ELR (cell line): ENCODE measurements at places on chromosomes 3 and 15.

DNA sequence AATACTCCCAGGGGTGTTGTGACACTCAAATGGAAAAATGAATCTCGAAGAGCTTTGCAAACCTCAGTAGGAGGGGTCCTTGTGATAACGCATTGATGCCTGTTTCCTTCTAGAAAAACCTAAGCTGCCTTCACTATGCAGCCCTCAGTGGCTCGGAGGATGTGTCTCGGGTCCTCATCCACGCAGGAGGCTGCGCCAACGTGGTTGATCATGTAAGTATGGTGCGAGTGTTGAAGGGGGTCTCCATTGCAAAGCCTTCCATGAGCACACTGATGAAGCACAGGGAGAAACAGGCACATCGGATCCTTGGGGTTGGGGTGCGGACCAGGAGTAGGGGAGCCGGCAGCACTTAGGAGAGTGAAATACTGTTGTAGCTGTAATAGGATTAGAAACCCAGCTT is 22.3 kb downstream of the ANKDD1A start:
- DNase-seq = no peak

DNA sequence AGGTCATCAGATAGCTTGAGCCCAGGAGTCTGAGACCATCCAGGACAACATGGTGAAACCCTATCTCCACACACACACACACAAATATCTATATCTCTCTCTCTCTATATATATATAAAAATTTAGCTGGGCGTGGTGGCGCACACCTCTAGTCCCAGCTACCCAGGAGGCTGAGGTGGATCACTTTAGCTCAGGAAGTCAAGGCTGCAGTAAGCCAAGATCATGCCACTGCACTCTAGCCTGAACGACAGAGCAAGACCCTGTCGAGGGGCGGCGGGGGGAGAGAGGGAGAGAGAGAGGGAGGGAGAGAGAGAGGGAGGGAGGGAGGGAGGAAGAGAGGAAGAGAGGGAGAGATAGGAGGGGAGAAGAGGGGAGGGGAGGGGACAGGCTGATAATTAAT is 28.0 kb downstream of the PLA2G4F start:
- DNase-seq = no peak

DNA sequence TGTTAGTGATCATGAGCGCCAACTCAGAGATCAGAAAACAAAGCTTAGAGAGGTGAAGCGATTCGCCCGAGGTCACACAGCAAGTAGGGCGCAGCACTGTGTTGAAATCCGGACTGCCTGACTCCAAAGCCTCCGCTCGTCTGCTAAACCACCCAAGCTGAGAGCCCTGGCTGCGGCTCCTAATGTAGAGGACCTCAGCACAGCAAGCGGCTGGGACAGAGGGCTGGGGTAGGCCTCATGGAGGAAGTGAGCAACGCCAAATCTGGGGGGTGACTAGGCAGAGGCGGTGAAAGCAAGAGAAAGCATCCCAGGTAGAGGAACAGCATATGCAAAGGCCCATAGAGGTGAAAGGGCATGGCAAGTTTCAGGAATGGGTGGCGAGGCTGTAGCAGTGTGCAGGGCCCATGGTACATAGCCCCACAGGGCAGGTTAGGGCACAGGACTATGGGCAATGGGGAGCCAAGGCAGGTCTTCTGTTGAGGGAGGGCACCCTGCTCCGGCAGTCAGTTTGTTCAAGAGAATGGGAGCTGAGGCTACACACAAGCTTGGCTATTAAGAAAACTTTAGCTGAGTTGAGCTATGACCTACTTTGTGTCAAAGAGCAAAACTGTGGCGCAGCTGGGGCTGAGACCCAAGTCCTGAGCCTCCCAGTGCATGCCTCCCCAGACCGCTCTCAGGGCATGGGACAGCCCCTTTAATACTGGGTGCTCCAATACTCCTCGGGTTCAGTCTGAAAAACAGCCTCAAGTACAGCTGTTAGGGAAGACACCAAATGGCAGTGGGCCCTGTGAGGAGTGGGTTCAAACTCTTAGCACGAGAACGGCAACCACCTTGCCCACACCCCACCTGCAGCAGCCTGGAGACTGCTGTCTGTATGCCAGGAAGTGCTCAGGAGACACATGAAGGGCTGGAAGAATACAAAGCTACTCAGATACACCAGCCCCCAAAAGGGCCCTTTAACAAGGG is 988 bp upstream of the CFAP92 start:
- no peak for DNase-seq

DNA sequence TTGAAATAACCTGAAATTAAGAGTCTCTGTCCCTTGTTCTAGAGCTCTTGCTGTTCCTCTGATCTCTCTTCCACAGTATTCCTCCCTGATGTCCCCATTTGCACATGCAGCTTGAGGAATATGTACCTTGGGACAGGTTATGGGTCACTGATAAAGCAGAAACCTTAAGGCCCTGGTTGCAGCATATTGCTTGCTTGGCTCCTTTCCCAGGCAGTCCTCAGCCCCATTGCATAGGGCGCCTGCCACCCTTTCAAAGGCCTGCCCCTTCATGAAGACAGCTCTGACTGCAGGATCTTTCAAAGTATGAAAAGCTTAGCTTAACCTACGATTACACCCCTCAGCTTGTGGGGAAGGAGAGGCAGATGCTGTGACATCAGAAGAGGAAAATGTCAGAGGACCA is 51.6 kb downstream of the WDR76 start:
- no peak for DNase-seq

- DNase-seq = peak; percentile 61
Measured at GRCh38 chr15:67303490-67304363, 49.1 kb downstream of the IQCH start.

- DNase-seq = no peak
Measured at GRCh38 chr15:34027606-34028005, 11.4 kb downstream of the AVEN start.

- no peak for DNase-seq
Measured at GRCh38 chr3:24480497-24480896, 14.2 kb downstream of the THRB start.

DNA sequence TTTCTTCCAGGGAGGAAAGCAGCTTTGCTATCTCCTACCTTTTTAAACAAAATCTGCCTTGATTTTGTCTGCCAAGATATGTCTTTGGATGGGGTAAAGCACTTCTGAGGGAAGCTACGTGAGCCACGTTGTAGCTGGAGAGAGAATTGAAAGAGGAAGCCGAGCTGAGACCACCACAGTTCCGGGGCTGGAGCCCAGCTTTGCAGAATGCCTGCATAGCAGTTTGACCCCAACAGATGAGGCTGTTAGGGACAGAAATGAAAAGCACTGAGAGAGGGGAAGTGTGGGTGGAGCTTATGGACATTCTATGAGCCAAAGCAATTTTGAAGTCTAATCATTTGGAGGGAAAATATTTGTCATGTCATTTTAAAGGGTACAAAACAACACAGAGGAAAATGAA is 45.4 kb downstream of the LIPC start:
- DNase-seq = no peak

DNA sequence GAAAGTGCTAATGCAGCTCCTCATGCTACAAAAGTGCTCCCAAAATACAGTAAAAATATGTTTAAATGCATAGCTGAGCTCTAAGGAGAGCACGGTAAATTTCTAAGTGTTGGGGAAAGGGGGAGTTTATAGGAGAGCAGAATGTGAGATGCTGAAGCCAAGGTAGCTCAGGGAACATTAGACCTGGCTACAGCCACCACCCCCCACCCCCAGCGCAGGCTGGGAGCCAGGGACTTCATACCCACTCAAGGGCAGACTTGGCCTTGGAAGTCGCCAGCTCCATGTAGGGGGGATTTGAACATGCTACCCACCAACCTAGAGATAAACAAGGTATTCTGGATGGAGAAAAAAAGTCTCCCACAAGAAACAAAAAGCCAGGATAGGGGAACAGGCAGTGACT is 142.2 kb downstream of the MEGF11 start:
- DNase-seq = no peak

GRCh38 chr3:142028243-142028777 is 121.0 kb downstream of the TFDP2 start:
- DNase-seq = peak; percentile 84

- no peak for DNase-seq
Measured at GRCh38 chr15:92463826-92464225, 70.1 kb downstream of the ST8SIA2 start.

GRCh38 chr3:85881833-85882393 is 923.1 kb downstream of the CADM2 start:
- DNase-seq = no peak

- DNase-seq = no peak
Measured at GRCh38 chr3:140710711-140711389, 33.0 kb downstream of the TRIM42 start.

DNA sequence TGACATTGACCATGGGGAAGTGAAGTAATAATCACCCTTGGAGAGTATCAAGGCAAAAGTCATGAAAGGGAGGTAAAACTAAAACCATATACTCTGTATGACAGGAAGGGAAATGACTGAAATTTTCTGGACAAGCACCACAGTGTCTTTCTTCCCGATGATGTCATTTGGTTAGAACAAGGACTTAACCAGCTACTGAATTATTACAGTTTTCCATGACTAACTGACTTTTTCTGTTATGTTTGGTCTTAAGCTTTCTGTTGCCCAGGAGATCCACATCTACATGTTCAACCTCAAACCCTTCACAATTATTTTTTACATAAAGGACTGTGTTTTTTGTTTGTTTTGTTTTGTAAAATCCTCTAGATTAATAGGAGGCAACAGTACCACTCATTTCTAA is 191.9 kb upstream of the IL12A start:
- DNase-seq = peak; percentile 79

DNA sequence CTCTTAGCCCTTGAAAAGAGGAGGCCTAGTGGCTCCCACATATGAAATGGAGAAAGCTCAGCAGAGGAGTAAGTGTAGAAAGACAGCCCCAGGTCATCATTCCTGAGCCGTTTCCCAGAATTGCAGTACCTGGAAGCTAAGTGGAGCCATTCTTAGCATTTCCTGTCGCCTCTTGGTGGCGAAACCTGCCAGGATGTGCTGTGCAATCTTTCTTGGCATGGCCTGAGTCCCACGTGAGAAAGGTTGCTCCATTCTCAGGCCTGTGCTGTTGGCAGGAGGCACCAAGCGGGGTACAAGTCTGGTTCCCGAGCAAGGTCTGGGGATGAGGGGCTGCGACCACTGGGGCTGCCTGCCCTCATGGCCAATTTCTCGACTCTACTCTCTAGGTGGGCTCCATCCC is 207.2 kb upstream of the TPM1 start:
- DNase-seq = no peak

DNA sequence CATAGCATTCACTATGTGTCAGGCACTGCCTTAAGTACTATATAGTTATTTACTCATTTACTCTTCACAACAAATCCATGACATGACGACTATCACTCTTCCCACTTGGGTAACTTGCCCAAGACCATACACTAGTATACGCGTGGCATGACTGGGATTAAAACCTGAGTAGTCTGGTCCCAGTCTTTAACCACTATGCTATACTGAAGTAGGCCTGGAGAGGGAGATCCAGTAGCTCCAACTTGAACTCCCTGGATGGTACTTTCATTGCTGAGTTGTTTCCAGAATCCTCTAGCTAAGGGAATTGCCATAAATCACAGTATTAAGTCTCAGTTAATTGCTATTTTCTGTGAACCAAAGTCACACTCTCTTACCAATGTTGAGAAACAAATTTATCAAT is 116.2 kb upstream of the LSAMP start:
- no peak for DNase-seq
